GM12891 (cell line): ENCODE measurements at places on chromosomes 4 and X.

DNA sequence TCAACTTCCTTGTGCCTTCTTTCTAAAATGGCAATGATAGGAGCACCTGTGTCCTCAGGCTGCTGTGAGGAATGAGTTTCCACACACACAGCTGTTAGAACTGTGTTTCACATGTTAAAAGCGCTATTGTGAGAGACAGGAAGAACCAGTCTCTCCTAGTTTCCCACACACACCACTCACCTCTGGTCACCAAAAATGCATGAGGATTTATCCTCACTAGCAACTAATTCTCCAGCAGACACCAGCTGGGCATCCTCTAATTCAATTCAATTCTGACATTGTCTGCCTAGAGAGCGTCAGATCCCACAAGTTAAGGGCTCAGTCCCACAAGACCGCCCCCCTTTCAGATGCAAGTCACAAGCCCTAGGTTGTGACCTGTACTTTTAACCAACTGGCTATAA lies 29.0 kb upstream of the SLC2A9 start:
- no peak for DNase-seq

DNA sequence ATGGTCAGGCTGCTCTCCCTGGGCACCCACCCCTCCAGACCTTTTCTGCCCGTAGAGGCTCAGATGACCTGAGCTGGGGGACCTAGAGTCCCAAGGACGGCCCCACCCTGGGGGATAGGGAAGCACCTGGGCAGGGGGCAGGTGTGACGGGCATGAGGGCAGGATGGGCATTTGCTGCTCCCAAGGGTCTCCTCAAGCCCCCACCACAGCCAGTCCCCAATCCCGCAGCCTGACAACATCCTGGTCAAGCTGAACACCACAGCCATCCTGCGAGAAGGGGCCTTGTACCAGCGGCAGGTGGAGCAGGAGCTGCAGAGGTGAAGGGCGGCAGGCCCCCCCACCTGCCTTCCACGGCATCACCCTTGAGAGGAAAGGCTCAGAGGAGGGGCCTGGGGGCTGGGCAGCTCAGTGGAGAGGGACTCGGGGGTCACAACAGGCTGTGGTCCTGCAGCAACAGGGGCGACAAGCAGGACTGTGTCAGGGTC lies 17.8 kb upstream of the RNF4 start:
- DNase-seq = no peak

DNA sequence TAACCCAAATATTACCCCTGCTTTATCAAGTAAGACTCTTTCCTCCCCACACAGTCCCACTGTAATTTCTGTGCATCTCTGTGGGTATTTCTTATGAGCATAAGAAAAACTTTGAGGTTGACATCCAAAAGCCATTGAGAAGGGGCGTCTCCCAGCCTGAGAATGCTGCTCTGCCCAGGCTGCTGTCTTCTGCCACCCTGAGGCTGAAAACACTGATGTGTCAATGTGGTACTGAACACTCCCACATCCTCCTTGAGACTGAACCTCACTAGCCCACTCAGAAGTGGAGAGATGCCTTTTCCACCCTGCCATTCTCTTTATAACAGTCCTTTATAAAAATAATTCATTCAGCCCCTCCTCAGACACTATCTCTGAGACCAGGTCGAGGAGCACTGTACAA lies 120.8 kb downstream of the SMIM20 start:
- no peak for DNase-seq

- no peak for DNase-seq
Measured at GRCh38 chrX:47158131-47158530, 13.1 kb downstream of the RBM10 start.

DNA sequence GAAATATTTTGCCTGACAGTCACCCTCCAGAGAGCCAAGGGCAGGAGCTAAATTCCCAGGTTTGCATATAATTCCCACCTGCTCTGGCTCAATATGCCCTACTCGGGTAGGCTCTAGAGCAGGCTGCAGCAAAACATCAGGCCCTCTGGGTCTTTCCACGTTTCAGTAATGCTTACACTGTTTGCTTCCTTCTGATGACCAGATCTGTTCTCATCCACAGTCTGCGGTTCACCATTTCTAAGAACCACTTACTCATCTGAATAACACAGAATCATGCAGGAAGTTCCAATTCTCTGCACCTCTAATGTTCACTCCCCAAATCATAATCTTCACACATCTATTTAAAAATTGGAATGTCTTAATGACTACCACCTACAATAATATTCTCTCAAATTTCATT lies 141.4 kb downstream of the PPP3CA start:
- no peak for DNase-seq

GRCh38 chrX:13607996-13608365 lies 38.6 kb downstream of the EGFL6 start:
- DNase-seq = no peak

GRCh38 chrX:149831473-149831872 lies 49.5 kb upstream of the MAGEA8 start:
- no peak for DNase-seq

GRCh38 chrX:104359124-104359523 lies 104.4 kb upstream of the ESX1 start:
- DNase-seq = no peak

- no peak for DNase-seq
Measured at GRCh38 chr4:60134099-60134498, 1066.0 kb upstream of the ADGRL3 start.

DNA sequence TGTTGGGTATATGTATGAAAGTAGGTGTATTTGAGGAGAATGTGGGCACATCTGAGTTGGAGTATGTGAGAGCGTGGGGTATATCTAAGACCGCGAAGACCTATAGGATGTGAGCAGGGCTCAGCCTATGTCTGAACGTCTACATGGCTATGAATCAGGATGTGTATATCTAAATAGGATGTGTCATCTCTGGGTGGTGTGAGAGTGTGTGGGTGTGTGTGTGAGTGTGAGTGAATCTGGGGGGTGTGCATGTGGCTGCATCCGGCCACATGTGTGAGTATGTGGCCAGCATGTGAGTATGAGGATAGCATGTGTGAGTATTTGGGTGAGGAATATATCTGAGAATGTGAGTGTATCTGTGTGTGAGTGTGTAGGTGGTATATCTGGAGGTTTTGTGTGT lies 7.7 kb downstream of the GPR173 start:
- DNase-seq = no peak

DNA sequence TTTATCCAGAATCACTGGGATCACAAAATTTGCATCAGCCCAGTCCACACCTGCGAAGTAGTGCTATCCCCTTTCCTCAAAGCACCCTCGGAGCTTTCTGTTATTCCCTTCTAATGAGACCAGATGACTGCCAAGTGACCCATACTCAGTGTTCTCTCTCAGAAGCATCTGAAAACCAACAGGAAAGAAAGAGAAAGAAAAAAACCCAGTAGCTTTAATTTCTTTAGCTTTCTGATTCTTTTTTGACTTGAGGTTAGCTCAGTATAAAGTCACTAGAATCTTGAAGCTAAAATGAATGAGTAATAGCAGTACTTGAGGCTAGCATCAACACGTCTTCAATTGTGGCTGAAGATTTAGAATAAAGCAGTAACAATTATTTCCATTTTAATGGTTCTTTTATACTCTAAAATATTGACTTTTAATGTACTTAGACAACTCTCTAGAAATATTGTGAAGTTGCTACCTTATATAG lies 124.4 kb downstream of the ANK2 start:
- DNase-seq = no peak

DNA sequence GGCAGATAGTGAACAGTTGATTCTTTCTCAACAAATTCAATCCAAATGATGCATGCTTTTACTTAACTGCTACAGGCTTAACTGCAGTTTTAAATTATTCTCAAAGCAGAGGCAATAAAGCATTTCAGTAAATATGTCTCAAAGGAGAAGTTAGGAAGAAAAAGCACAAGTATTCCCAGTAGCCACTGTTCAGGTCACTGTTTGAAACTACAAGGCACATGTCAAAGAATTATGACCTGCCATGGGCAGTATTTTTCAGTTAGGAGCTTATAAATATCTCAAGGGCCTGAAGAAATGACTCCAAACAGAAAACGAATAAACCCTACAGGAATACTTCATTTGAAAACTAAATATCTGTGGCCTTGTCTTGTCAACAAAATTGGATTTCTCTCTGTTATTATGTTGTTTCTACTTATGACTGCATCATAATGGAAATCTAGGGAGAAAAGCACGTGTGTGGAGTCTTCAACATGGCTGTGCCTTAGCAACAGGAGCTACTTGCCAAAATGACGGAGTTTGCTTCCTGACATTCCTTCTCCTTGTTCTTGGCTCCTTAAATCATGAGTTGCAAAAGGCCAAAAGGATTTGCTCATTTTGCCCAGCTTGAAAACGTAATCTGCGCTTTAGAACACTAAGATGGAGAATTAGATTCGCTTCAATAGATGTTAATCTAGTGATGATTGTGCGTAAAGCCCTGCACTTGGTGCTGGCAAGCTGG lies 67.6 kb upstream of the GPR101 start:
- no peak for DNase-seq

- no peak for DNase-seq
Measured at GRCh38 chr4:72352711-72353110, 216.3 kb downstream of the ADAMTS3 start.

GRCh38 chr4:7546809-7547367 lies 112.2 kb upstream of the PSAPL1 start:
- no peak for DNase-seq

- no peak for DNase-seq
Measured at GRCh38 chrX:74420196-74421035, 877 bp upstream of the SLC16A2 start.

DNA sequence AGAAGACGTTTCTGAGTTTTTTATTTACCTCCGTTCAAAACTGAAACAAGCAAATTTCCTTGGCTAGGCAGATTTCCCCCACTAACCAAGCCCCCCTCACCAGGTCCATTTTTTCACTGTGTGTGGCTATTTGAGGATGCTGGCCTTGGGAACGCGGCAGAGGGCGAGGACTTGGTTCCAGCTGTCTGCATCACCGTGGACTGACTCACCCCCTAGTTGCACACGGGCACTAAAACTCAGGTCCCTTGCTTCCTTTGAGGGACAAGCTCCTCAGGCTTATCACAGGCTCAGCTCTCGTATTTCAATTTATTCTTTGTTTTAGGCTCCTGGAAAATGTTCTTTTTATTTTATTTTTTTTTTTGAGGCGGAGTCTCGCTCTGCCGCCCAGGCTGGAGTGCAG lies 8.4 kb upstream of the MTNR1A start:
- no peak for DNase-seq

GRCh38 chr4:85776579-85776978 lies 301.6 kb downstream of the ARHGAP24 start:
- no peak for DNase-seq

DNA sequence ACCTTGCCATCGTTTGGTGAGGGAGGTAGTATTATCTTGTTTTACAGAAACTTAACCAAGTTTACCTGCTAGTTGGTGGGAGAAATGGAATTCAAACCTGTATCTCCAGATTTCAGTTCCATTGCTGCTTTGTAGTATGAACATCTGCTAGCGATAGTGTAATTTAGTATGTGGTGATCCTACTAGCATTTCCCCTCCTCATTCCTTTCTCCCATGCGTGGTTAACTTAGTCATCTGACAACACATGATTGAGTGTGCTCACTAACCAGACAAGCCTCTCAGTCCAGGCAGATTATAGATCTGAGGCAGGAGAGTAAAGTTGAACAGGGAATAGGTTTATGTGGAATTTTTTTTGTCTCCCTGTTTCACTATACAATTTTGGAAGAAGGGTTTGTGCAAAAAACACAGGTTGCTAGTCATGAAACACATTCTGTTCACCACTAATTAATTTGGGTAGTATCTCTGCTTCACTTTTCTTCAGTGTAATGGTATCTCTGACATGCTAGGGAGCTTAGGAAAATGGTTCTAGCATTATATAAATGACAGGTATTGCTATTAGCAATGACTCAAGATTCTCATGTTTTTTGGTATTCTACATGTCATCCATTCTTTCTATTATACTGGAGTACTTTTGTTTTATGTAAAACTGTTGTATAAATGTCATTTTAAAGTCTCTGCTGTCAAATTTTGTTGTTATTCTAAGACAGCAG lies 21.7 kb downstream of the RBPJ start:
- DNase-seq = no peak

GRCh38 chr4:3483471-3483921 lies 20.4 kb downstream of the DOK7 start:
- DNase-seq = no peak

DNA sequence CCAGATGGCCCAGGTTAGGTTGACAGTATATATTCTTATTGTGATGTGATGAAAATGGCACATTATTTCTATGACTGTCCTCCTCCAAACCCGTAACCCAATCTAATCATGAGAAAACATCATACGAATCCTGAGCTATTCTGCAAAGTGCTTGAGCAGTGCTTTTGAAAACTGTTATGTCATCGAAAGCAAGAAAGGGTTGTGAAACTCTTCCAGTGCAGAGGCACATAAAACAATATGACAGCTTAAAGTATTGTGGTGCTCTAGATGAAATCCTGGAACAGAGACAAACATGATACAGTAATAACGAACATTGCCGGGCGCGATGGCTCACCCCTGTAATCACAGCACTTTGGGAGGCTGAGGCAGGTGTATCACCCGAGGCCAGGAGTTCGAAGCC lies 1648.0 kb downstream of the STIM2 start:
- DNase-seq = no peak

DNA sequence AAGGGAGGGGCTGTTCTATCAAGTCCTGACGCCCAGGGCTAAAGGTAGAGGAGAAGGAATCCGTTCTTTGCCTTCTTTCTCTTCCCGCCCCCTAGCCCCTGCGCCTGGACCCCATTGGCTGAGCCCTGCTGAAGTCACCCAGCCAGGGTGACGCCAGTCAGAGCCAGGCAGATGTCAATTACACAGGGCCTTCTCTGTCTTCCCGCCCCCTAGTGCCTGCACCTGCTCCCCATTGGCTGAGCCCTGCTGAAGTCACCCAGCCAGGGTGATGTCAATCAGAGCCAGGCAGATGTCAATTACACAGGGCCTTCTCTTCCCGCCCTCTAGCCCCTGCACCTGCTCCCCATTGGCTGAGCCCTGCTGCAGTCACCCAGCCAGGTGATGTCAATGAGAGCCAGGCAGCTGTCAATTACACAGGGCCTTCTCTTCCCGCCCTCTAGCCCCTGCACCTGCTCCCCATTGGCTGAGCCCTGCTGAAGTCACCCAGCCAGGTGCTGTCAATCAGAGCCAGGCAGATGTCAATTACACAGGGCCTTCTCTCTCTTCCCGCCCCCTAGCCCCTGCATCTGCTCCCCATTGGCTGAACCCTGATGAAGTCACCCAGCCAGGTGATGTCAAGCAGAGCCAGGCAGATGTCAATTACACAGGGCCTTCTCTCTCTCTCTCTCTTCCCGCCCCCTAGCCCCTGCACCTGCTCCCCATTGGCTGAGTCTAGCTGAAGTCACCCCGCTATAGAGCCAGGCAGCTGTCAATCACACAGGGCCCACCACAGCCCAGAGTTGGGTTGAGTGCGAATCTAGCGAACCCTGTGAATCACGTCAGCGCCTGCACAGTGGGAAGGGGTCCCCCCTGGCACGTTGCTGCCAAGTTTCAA lies 46.4 kb downstream of the ASMT start:
- DNase-seq = peak; percentile 89
